ENCODE measurements at places on chromosomes 3 and 15.

- DNase-seq: no peak
Measured at GRCh38 chr15:99943466-99943865, 210.2 kb upstream of the LYSMD4 start.

DNA sequence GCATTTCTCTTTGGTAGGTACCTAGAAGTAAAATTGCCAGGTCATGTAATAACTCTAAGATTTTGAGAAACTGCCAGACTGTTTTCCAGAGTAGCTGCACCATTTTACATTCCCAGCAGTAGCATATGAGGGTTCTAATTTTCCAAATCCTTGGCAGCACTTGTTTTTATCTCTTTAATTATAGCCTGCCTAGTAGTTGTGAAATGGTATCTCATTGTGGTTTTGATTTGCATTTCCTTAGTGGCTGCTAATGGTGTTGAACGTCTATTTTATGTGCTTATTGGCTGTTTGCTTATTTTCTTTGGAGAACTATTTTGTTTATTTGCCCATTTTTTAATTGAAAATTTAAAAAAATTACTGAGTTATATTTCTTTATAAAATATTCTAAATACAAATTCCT lies 117.9 kb downstream of the TCF12 start:
- no peak for DNase-seq

- DNase-seq: peak; percentile 26
Measured at GRCh38 chr15:92012368-92012629, 158.8 kb downstream of the SLCO3A1 start.

DNA sequence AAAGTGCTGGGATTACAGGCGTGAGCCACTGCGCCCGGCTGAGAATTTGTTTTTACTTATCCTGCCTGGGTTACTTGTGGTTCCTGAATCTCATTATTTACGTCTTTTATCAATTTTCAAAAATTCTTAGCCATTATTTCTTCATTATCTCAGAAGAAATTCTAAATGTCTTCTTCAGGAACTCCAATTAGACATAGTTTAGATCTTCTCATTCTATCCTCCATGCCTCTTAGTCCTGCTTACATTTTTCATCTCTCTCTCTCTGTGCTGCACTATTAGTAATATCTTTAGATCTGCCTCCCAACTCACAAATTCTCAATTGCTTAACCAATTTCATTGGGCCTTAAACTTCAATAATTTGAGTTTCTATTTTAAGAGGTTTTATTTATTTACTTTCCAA lies 124.4 kb upstream of the MRPS22 start:
- no peak for DNase-seq

GRCh38 chr3:119356646-119357045 lies 62.5 kb downstream of the ARHGAP31 start:
- DNase-seq: no peak

DNA sequence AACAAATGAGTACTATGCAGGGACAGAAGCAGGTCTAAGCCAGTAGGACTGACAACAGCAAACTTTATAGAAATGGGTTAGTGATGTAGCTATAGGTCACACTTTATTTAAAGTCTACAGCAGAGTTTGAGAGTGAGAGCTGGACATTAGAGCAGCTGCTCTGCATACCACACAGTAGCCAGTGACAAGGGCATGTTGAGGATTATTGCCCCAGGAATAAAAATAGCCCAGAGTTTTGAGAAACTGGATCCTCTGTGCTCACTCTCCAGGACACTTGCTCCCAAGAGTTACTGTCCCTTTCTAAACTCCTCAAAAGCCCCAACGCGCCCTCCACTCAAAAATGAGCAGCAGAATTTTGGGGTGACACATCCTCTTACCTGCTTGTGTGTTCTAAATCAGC lies 21.1 kb downstream of the LRTM1 start:
- no peak for DNase-seq

- no peak for DNase-seq
Measured at GRCh38 chr15:62264196-62264595, 99.1 kb upstream of the C2CD4B start.

DNA sequence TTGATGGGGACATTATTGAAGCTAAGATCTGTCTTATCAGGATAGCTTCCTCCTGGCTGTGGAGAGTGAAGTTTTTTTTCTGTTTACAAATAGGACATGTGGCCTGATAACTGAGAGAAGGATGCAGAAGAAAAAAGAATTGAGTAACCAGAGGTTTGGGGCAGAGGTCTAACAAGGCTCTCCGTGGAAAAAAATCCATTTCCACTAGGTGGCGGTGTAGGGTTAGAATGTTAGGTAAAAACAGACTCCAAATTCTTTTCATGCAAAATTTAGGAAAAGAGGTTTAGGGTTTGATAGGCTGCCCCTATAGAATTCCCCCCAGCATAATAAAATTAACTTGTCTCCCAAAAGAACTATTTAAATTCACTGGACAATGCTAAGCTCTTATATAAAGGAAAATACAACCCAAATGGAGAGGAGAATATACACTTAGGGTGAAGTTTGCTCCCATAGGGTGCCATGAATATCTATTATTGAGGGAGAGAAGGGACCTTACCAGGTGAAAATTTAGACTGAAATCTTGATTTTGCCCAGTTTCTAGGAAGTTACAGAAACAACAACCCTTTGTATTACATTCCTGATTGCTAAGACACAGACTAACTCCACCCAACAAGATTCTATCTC lies 1560.4 kb downstream of the OTOL1 start:
- peak; percentile 43 for DNase-seq

DNA sequence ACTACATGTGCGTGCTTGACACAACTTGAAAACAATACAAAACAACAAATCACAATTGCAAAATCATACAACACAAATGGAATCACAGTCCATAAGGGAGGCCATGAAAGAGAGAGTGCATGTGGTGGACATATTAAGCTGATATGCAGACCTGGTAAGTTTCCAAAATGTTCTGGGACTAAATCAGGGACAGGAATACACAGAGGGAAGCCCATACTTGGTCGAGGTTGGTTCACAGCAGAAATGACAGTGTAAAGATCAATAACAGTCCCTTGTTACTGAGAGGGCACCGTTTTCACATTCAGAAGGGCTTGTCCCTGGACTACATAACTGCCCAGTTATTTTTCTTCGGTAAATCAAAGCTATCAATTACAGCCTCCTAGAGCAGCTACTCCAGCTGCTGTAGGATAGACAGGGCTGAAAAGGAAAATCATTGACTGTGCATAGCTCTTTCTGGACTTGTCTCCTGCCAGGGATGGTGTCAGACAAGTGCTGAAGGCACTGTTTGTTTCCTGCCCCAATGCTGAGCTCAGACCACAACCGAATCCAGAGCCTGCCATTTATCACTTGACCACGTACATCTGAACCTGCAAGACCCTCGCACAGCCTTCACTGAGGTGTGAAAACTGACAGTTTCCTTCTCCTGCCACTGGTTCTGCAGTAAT lies 79.5 kb upstream of the KCNMB2 start:
- no peak for DNase-seq

DNA sequence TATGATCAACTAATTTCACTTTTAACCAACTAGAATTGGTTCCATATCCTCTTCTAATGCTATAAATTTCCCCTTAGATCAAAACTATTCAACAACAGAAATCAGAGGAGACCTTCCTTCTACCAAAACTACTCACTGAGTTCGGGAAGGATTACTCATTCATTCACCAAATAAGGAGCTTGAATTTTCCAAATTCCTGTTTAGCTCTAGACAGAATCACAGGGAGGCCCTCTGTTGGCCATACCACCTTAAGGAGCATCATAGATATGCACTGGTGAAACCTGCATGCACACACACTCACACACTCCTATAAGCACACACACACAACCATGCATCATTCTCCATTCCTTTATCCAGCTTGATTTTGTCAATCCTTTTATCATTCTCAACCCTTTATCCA lies 49.0 kb downstream of the SUCLG2 start:
- no peak for DNase-seq

DNA sequence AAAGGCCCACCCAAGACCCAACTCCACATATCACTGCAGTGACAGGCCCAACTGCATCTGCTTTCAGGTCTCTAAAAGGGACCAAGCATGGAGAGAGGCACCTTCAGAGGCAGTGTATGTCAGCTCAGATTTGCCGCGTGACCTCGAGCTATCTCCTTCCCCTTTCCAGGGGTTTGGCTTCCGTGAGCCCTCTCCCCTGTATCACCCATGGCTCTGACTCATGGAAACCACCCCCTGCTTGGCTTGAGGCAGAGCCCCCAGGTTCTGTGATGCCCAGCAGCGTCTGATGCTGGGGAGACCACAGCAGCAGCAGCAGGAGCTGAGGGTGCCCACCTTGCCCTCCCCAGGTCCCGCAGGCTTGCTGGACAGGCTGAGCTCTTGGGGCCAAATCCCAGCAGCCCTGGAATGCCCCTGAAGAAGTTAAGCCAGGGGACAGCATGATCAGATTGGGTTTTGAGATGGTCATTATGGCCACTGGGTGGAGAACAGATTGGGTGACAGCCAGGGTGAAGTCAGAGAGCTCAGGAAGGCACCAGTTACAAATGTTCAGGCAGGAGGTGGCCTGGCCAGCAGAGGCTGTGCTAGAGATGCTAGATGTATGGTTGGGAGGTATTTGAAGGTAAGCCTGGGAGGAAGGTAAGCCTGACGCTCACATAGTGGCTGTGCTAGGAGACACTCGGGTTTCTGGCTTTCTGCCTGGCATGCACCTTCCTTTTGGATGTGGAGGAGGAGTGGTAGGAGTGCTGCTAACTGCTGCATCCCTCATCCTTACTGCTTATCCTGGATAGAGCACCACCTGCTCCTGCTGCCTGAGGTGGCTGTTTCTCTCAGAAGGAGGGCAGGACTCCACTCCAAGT lies 42.9 kb downstream of the FGD5 start:
- DNase-seq: no peak

GRCh38 chr3:133077688-133078087 lies 39.5 kb downstream of the TMEM108 start:
- no peak for DNase-seq

GRCh38 chr3:109803274-109803673 lies 465.9 kb upstream of the DPPA4 start:
- DNase-seq: no peak

- no peak for DNase-seq
Measured at GRCh38 chr3:37071921-37072320, 78.6 kb downstream of the MLH1 start.

- DNase-seq: no peak
Measured at GRCh38 chr15:85499371-85499887, 119.0 kb downstream of the AKAP13 start.

DNA sequence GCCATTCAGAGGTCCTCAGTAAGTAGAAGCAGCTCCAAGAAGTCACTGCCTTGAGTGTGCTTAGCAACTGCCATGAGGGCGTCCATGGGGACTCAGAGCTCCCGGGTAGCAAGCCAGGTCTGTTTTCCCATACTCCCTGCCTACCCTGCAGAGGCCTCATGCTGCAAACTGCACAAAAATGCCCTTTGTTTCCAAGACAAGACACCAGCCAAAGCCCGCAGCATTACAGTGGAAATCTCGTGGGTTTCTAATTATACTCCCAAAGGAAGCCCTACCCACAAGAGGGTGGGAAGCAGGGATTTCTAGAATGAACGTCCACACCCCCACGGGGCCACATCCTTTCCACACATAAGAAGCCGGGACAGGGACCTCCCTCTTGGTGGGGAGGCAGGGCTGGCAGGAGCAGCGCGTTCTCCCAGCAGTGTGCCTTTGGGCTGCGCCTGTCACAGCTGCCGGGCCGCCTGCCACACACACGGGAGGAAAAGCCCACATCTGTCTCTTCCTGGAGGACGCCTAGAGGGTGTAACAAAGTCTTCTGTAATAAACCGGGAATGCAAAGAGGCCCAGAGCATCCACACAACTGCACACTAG lies 31.1 kb downstream of the FAM174B start:
- no peak for DNase-seq

GRCh38 chr15:49152552-49153312 lies 2.7 kb downstream of the COPS2 start:
- no peak for DNase-seq

- no peak for DNase-seq
Measured at GRCh38 chr3:184786280-184786941, 25.6 kb upstream of the VPS8 start.

DNA sequence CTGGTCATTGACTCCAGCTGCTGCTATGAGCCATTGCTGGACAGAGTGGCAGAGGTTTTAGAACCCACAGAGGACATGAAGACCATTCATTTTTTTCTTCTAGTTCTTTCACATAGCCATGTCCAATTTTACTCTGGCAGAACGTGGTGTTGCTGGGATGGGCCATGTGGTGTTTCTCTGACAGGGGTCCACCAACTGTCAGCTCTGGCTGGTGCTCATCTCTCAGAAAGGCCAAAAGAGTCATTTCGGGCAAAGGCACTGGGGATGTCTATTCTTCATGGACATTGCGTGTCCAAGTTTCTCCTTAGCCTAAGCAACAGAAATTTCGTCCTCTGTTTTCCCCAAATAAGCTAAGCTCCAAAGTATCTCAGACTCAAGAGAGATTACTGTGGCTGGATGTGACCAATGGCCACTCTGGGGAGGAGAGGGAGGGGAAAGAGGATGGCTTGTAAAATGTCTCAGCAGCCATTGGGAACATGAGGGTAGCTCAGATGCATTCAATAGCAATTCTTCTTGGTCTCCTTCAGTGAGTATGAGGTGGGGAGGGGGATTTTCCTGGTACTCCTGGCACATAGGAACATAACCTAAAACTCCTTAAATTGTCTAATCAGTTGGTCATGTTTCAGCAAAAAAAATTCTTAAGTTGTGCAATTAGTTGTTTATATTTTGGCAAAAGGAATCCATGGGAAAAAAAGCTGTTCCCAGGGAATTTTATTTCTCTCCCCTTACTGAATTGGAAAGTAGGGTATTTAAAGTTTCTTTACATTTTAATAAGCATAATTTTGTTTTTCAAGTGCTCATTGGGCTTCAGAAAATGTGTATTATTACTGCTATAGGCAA lies 131.6 kb upstream of the MITF start:
- no peak for DNase-seq

- no peak for DNase-seq
Measured at GRCh38 chr3:45655906-45656305, 33.3 kb upstream of the SACM1L start.

DNA sequence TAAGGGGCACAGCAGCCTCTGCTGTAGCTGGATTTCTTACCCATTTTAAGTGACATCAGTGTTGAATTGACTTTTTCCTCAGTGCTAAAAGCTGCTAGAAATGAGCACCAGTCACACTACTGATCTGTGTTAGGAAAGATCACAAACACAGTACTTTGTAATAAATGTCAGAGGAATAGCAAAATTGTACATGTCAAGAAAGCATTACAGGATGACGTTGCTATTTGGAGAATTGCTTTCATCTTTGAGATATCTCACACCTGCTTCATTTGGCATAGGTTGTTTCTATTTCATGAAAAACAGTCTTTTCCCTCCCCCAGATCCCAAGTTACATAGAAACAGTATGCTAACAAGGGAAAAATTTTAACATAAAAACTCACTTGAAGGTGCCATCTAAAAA lies 77.8 kb downstream of the SLC25A26 start:
- DNase-seq: no peak

- no peak for DNase-seq
Measured at GRCh38 chr3:14188041-14188754, 9.6 kb downstream of the LSM3 start.

DNA sequence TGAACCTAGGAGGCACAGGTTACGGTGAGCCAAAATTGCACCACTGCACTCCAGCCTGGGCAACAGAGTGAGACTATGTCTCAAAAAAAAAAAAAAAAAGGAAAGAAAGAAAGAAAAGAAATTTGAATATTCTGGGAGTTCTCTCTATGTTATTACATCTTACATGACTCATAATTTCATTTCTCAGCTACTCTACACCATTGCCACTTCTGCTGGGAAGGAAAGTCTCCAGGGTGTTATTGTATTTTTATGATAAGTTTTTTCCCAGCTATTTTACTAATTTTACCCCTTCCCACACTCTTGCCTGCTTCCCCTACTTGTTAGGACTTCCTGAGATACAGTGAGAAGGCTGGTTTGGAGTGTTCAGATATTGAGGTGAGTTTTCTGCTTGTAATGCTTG lies 69.7 kb upstream of the UMPS start:
- DNase-seq: no peak

GRCh38 chr3:144244662-144245061 lies 273.0 kb downstream of the DIPK2A start:
- no peak for DNase-seq

Data from activated naive CD4-positive, alpha-beta T cell treated with anti-CD3 and anti-CD28 coated beads, Interleukin-2, amount 50 U/mL, for 72 hours (primary cell).